ENCODE measurements at places on chromosomes 6 and 20.
A peak's percentile ranks its signal among the peaks of the same experiment; 100 is the strongest.

- H3K4me3 ChIP-seq: no peak overlapping the region
- peaks cover 45% of the 10 kb centered on the region for H3K4me1 ChIP-seq
- DNase-seq: peak; percentile 26
- peak overlapping the region; percentile 2 for H3K27ac ChIP-seq
Observed at GRCh38 chr6:75272145-75272840, 12.3 kb downstream of the TMEM30A start.

DNA sequence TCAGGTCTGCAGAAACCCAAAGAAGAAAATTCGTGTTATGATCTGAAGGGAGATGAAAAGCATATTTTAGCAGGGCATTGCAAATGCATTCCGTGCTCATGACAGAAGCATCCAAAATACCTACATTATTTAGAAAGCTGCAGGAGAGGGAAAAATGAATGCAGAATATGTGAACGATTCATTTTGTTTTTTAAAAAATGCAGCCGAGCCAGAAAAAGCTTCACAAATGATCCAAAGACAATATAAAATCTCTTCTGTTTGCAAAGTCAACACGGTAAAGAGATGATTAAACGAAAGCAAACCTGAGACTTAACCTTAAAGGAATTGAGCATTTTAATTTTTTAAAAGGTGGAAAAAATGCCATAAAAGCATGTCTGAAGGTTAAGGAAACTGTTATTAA, 136.1 kb upstream of the SULF2 start:
- H3K27ac ChIP-seq: no peak overlapping the region
- H3K4me3 ChIP-seq: no peak overlapping the region
- no peaks in the 10 kb centered on the region for H3K36me3 ChIP-seq
- peaks cover 42% of the 10 kb centered on the region for H3K27me3 ChIP-seq

- H3K4me1 ChIP-seq: peaks cover 17% of the 10 kb centered on the region
- H3K27ac ChIP-seq: no peak overlapping the region
- H3K27me3 ChIP-seq: no peaks in the 10 kb centered on the region
- H3K4me3 ChIP-seq: no peak overlapping the region
Observed at GRCh38 chr6:140784573-140784972, 1348.2 kb upstream of the GJE1 start.

DNA sequence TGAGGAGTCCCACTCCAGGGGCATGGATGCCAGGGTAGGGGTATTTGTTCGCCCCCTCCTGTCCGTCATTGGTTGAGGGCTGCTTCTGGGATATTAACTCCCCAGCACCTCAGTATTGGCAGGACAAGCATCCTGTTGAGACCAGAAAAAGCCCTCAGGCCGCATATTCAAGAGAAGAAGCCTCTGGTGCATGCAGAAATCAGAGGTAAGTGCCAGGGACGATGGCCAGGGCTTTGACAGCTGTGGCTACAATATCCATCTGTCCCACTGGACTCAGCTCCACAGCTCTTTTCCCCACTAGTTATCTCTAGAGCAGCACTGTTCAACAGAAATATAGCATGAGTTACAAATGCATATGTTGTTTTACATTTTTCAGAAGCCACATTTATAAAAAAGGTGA, 651.3 kb downstream of the KIF16B start:
- H3K4me3 ChIP-seq: no peak overlapping the region
- no peak for DNase-seq
- H3K4me1 ChIP-seq: no peaks in the 10 kb centered on the region
- no peak overlapping the region for H3K27ac ChIP-seq
- H3K36me3 ChIP-seq: no peaks in the 10 kb centered on the region

- no peak overlapping the region for H3K27ac ChIP-seq
- H3K36me3 ChIP-seq: no peaks in the 10 kb centered on the region
- no peaks in the 10 kb centered on the region for H3K4me1 ChIP-seq
Observed at GRCh38 chr6:6556738-6557503, 31.6 kb upstream of the LY86 start.

- H3K4me1 ChIP-seq: no peaks in the 10 kb centered on the region
- no peaks in the 10 kb centered on the region for H3K27me3 ChIP-seq
- H3K27ac ChIP-seq: no peak overlapping the region
- no peak overlapping the region for H3K4me3 ChIP-seq
Observed at GRCh38 chr6:141212296-141212695, 920.4 kb upstream of the GJE1 start.

DNA sequence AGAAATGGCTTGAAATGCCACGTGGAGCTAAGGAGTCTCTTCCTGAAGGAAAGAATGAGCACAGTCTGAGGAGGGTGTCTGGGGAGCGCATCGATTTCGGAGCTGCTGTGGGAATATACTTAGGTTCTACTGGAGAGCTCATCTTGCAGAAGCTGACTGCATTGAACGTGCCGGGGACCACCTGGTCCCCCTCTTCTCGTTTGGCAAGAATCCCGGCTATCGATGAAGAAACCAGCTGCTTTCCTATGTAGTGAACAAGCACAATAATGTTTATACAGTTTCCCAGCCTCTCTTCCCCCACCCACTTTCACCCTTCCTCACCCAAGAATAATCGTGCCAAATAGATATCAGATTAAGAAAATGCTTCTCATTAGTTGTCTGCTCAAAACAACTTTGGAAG, 242.5 kb downstream of the PACRG start:
- no peaks in the 10 kb centered on the region for H3K27me3 ChIP-seq
- no peak overlapping the region for H3K27ac ChIP-seq
- DNase-seq: no peak
- H3K4me1 ChIP-seq: peaks cover 15% of the 10 kb centered on the region

- DNase-seq: no peak
- H3K27ac ChIP-seq: no peak overlapping the region
- H3K27me3 ChIP-seq: no peaks in the 10 kb centered on the region
Observed at GRCh38 chr6:23477586-23477985, 648.4 kb upstream of the NRSN1 start.

DNA sequence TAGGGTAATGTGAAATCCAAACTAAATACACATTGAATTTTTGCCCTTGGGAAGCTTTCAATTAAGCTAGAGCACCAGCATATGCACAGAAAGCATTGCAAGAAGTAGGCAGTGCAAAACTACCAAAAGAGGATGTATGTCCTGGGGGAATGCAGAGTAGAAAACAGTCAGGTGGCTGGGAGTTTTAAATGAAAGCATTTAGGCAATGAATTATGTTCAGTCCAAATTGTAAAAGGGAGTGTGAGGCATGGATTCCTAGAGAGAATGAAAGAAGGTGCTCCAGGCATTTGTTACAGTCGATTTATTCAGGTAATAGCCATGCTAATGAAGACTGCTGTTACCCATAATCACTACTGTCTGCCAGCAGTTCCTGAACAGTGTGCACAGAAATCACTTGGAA, 604.1 kb upstream of the POU3F2 start:
- H3K4me3 ChIP-seq: no peak overlapping the region
- no peaks in the 10 kb centered on the region for H3K4me1 ChIP-seq
- no peaks in the 10 kb centered on the region for H3K27me3 ChIP-seq
- no peak for DNase-seq

DNA sequence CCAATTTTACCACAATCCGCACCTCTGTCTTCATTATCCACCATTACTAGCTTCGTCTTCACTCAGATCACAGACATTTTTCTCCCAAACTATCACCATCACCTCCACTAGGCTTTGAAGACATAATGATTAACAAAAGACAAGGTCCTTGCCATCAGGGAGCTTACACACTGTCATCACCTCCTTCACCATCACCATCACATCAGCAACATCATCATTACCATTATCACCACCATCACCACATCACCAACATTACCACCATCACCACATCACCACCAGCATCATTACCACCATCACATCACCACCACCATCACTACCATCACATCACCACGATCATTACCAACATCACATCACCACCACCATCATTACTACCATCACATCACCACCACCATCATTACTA, 4.4 kb upstream of the SLC22A7 start:
- H3K27me3 ChIP-seq: peaks cover 10% of the 10 kb centered on the region
- no peaks in the 10 kb centered on the region for H3K36me3 ChIP-seq
- no peaks in the 10 kb centered on the region for H3K4me1 ChIP-seq
- H3K4me3 ChIP-seq: no peak overlapping the region

DNA sequence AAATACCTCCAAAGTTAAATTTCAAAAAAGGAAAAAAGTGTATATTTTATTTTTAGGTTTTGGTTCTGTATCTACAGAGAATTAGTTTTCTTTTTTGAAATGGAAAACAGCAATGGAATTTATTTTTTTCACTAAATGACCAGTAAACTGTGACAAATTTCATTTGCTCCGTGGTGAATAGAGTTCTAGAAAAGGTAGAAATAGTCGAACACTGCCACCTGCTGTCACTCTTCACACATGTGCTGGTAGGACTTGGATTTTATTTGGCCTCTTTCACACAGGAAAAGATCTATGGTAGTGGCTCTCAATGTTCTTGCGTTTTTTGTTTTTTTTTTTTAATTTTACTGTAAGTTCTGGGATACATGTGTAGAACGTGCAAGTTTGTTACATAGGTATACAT, 312.5 kb downstream of the EYA4 start:
- peaks cover 17% of the 10 kb centered on the region for H3K4me1 ChIP-seq
- DNase-seq: peak; percentile 73
- no peak overlapping the region for H3K27ac ChIP-seq
- no peaks in the 10 kb centered on the region for H3K36me3 ChIP-seq
- H3K27me3 ChIP-seq: peaks cover 5% of the 10 kb centered on the region

DNA sequence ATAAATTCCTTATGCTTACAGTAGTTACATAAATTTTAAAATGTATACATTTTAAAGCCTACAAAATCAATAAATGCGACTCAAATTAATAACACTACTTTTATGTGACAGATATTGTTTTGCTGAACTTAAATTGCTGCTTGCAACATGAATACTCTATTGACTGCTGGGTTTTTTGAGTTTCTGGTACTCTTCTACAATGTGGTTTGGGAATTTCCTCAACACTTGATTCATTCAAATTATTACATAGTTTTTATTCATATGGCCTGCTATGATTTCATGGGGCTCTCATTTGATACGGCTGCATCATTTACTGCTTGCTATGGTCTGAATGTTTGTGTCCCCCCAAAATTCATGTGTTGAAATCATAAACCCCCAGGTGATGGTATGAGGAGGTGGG, 2.3 kb upstream of the TXLNB start:
- no peaks in the 10 kb centered on the region for H3K27me3 ChIP-seq
- no peaks in the 10 kb centered on the region for H3K36me3 ChIP-seq
- DNase-seq: no peak
- no peak overlapping the region for H3K27ac ChIP-seq

DNA sequence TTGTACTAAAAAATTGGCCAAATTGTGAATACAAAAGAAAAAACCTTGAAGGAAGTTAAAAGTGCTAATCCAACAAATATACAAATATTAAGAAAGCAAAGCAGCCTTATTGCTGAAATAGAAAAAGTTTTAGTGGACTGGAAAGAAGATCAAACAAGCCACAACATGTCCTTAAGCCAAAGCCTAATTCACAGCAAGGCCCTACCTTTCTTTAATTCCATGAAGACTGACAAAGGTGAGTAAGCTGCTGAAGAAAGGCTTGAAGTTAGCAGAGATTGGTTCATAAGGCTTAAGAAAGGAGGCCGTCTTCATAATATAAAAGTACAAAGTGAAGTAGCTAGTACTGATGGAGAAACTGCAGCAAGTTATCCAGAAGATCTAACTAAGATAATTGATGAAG, 53.5 kb downstream of the TINAG start:
- H3K4me1 ChIP-seq: peaks cover under 1% of the 10 kb centered on the region
- H3K27ac ChIP-seq: no peak overlapping the region
- no peak overlapping the region for H3K4me3 ChIP-seq

GRCh38 chr20:6863355-6863754, 95.9 kb downstream of the BMP2 start:
- H3K27ac ChIP-seq: no peak overlapping the region
- no peaks in the 10 kb centered on the region for H3K36me3 ChIP-seq
- DNase-seq: no peak

- DNase-seq: no peak
- H3K4me1 ChIP-seq: peaks cover 13% of the 10 kb centered on the region
- no peak overlapping the region for H3K27ac ChIP-seq
- H3K36me3 ChIP-seq: no peaks in the 10 kb centered on the region
- H3K4me3 ChIP-seq: no peak overlapping the region
Observed at GRCh38 chr6:147103694-147104093, 100.5 kb upstream of the STXBP5 start.

Measured in GM23248 (cell line).